Stimulated activated CD8-positive, alpha-beta memory T cell treated with anti-CD3 and anti-CD28 coated beads, Interleukin-15, amount 100 ng/mL, for 24 hours (primary cell): ENCODE measurements at places on chromosomes 7 and 10.
A peak's percentile ranks its signal among the peaks of the same experiment; 100 is the strongest.

DNA sequence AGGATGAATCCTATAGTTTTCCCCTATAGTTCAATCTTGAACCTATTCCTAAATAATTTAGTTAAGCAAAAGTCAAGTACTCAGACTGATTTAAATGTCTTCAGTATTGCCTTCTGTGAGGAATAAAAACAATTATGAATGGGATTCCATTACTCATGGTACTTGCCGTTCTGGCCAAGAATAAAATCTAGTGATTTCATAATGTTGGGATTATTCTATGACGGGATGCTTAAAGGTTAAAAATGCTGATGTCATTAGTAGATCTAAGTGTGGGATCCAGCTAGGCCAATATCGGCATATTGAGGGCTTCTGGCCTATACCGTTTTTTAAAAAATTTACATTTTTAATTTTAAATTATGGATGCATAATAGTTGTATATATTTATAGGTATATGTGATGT is 5.3 kb downstream of the BPGM start:
- no peak for DNase-seq

DNA sequence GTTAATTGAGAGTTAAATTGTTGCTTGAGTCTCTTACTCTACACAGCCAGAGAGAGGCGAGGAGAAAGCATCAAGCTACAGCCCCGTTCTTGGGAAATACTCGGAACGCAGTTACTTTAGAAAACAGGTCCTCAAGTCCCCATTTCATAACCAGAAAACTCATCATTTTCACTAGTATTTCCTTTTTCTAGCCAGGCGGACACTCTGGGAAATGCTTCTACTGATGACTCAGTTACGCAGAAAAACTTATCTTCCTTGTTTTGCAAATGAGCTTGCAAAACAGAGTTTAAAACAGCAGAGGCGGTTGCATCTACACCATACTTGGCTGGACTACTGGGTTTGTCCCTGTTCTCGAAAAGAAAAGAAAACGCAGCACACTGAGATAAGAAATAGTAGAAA is 111.4 kb upstream of the FGFR2 start:
- no peak for DNase-seq

GRCh38 chr7:112444505-112444904 is 5.8 kb upstream of the IFRD1 start:
- DNase-seq: no peak

GRCh38 chr10:116836083-116836482 is 13.2 kb upstream of the ENO4 start:
- no peak for DNase-seq

- DNase-seq: no peak
Measured at GRCh38 chr7:80139236-80139635, 4.6 kb downstream of the GNAI1 start.

DNA sequence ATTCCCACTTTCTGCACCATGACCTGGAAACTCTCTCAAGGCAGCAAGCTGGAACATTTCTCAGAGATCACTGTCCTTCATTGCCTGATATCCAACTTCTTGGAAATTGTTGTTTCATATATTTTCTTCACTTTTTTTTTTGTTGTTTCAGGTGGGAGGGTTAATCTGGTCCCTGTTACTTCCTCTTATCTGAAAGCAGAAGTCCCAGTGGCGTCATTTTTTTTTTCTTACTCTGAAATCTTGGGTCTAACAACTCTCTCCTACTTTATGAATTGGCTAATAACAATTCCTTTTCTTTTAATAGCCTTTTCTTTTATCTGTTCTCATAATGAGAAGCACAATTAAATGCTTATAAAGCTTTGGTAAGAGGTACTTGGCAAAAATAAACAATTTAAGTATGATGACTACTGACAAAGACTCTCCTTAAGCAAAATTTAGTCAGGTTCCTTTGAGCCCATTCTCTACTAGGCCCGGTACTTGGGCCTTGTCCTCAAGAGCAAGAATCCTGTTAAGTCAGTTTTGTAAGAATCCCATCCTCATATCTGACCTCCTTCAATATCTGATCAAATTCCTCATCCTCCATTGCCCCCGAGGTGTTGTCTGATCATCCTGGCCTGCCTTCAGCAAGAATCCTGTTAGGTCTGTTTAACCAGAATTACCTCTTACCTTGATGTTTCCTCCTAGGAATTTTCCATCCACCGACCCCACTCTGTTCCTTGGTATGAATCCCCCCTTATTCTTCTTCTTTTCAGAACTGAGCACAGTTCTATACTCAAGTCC is 11.5 kb upstream of the CC2D2B start:
- DNase-seq: no peak

- no peak for DNase-seq
Measured at GRCh38 chr10:49072166-49072885, 43.0 kb downstream of the VSTM4 start.

DNA sequence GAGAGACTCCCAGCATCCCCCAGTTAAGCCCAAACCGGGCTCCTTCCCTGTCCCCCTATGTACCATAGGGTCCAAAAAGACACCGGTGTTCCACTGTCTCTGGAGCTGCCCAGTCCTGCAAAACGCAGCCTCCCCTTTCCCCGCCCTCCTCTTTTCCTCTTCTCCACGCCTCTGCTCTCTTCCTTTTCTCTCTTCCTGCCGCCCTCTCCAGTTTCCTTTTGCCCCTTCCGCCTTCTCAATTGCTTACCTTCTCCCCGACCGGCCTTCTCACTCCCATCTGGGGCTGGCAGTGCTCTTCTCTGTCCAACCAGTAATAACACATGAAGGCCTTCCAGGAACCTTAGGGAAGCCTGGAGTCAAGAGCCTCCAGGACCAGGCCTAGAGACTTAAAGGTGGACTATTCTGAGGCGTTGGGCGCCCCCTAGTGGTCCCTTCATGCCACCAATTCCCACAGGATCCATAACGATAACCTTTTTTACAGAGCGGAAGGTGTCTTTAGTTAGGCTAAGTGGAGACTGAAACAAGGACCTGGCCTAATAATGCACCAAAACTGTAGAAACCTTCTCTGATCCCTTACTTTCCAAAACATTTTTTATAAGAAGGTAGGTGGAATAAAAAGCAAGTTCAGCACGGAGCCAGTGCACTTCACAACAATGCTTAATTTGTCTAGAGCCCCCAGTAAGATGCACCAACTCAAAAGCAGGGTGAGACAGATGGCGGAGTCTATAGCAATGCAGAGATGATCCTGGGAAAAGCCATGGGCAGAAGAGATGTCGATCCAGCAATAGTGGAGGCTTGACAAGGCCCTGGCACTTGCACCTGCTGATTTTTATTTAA is 27.2 kb upstream of the MSRB2 start:
- DNase-seq: peak; percentile 42

DNA sequence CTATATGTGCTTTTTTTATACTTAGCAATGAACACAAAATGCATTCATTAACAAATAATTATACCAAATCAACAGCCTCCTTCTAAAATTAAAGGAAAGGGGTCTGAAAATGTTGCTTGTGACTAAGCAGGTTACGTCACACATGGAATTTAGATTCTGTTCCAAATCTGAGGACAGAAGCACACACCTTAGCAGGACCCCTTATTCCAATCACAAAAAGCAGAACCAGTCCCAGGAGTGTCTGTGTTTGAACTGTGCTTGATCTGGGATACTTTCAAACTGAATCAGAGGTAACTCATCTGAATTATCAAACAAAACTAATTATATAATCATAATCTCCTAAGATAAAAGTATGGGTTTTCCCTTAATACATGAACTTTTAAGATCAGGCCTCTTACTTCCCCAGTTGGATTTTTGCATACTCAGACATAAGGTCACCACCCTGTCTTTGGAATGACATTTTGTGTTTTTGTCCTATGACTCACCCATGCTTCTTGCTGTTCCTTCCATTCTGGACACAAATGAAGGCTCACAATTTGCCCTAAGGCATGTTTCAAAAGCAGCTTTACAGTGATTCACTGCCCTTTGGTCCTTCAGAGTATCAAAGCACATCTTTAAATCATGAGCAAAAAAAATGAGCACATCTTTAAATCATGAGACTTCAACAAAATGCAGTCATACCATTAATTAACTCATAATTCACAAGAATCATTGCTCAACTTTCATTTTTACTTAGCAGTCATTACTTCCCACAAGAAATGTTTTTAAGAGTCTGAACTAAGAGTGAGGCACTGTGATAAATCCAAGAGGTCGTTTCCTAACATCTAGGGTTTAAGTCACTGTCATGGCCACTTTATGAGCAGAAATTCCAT is 35.5 kb downstream of the SEMA3C start:
- no peak for DNase-seq

- no peak for DNase-seq
Measured at GRCh38 chr7:91892821-91893340, 12.4 kb upstream of the MTERF1 start.

DNA sequence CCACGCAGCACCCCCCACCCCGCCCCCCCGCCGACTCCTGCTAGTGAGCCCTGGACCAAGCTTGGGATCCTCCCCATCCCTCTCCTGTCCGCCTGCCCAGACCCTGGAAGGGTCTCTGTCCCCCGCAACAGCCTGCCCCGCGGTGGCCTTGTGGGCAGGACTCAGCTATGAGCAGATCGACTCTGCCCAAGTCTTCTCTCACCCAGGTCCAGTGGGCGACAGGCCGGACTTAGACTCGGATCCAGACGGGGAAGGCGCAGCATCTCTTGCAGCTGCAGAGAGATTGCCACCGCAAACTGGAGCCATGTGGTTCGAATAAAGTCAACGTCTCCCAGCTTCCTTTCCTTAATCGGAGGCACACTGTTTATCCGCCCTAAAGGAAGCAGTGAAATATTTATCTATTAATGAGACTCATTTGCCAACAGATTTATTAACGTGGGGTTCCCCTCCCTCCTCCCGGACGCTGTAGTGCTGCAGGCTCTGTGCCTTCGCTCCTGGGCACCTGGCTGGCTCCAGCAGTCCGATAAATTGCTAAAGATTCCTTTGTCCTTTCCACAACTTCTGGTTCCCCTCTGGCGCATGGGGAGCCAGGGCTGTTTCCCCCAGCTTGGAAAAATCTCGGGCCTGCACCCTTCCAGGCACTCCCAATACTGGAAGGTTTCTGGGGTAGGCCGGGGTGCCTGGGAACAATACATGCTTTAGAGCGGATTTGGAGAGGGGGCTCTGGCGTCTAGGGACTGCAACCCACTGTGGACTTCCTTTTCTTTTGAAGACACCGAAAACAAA is 634 bp upstream of the HOXA7 start:
- DNase-seq: no peak

- DNase-seq: no peak
Measured at GRCh38 chr7:12633582-12633981, 53.9 kb upstream of the ARL4A start.

DNA sequence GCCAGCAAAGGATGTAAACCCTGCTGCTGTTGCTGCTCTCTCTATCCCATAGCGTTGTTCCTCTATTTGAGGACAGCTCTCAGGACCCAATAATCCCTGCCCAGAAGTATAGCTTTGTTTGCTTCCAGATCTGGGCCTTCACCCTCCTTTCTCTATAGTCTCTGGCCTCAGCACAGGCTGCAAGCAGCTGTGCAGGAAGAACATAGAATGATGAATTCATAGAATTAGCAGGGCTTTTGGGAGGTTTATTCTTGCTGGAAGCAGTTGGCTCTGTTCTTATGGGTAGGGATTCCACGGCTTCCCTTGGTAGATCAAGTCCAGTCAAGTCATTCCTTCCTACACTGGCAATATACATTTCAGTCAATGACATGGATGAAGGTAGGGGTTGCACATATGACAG is 354.7 kb downstream of the HPSE2 start:
- DNase-seq: no peak

DNA sequence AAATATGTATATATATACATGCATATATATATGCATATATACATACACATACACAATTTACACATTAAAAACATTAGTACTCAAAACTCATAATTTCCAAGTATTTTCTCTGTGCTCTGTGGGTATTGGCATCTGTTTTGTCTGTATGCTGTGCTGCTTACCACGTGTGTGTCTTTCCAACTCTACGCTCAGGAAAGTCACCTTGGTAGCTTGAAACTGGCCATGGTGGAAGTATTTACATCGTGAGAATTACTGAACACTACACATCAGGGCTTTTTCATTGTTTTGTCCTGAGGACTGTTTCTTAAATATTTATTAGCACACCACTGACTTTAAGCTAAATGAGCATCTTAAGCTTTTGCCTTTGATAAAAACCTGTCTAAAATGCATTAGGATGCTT is 79.6 kb downstream of the CREM start:
- DNase-seq: no peak

- DNase-seq: no peak
Measured at GRCh38 chr7:68828575-68828974, 769.7 kb upstream of the AUTS2 start.

GRCh38 chr7:18831943-18832342 is 285.5 kb downstream of the TWIST1 start:
- no peak for DNase-seq

- DNase-seq: no peak
Measured at GRCh38 chr7:70190281-70190680, 592.0 kb downstream of the AUTS2 start.

- no peak for DNase-seq
Measured at GRCh38 chr10:86110156-86110786, 256.3 kb downstream of the GRID1 start.

- DNase-seq: no peak
Measured at GRCh38 chr7:47556511-47557180, 25.3 kb downstream of the TNS3 start.

DNA sequence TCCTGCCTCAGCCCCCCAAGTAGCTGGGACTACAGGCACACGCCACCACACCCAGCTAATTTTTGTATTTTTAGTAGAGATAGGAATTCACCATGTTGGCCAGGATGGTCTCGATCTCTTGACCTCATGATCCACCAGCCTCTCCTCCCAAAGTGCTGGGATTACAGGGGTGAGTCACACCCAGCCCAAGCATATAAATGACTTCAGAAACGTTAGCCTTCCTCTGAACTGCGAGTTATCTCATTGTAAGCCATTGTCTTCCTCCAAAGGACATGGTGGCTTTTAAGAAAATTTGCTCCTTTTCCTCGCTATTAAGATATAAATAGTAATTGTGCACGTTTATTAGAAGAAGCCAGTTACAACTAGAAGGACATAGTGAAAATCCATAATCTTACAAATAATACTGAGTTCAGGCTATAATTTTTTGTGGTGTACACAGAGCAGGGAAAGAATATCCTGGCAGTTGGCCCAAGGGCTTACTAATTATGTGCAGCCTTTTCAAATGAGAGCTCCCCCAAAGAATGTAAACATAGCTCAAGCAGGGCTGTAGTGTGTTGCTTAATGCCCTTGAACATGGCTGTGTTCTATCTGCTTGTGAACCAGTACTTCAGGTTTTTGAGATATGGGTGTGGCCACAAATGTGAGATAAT is 495.8 kb downstream of the PARD3 start:
- DNase-seq: no peak

GRCh38 chr7:25496476-25497368 is 268.4 kb upstream of the NPVF start:
- DNase-seq: no peak

DNA sequence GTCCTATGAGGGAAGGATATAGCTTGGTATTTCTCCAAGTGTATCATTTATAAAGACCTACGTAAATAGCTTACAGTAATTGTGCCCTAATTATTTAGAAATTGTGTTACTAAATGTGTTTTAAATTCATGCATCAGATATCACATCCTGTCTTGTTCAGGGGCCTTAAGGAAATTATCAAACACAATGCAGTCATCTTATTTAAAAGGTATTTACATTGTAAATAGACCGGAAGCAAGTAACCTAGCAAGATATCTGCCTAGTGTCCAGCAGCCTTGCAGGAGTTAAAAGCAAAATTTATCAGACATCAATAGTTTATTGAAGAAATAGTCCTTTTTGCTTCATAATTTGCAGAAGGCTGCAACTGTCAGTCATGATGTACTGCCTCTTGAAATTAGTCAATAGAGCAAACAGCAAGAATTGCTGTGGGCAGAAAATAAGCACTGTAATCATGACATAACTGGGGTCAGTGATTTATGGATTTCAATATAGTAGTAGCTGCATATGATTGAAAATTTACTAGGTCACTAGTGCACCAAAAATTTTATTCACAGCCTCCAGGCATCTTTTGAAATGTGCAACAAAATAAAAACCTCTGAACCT is 23.1 kb downstream of the GLRX3 start:
- no peak for DNase-seq
